ENCODE measurements at places on chromosomes 5 and 9. TPM values are rescaled to one million over a fixed set of nuclear protein-coding genes. Genes with fewer than 3 reads are reported as not detected.
A peak's percentile ranks its signal among the peaks of the same experiment; 100 is the strongest.

The CSF1R gene
- 0.06 TPM for total RNA-seq

The PLAA gene
- 32.3 TPM for total RNA-seq

The RASGEF1C gene
- total RNA-seq, result not detected

GRCh38 chr9:73093016-73093739, 58.5 kb upstream of the ANXA1 start:
- H3K4me3 ChIP-seq, result no peak overlapping the region
- DNase-seq, result no peak
- H3K36me3 ChIP-seq, result no peaks in the 10 kb centered on the region
- peaks cover 12% of the 10 kb centered on the region for H3K27me3 ChIP-seq
- no peak overlapping the region for H3K27ac ChIP-seq

- H3K36me3 ChIP-seq, result no peaks in the 10 kb centered on the region
- no peaks in the 10 kb centered on the region for H3K27me3 ChIP-seq
- H3K4me3 ChIP-seq, result no peak overlapping the region
- H3K4me1 ChIP-seq, result no peaks in the 10 kb centered on the region
- no peak overlapping the region for H3K27ac ChIP-seq
Measured at GRCh38 chr5:82956600-82956999, 120.6 kb downstream of the TMEM167A start.

The C6 gene
- 0.48 TPM for total RNA-seq

GRCh38 chr9:126639318-126640000, 25.7 kb downstream of the LMX1B start:
- H3K4me1 ChIP-seq, result peaks cover 39% of the 10 kb centered on the region
- no peaks in the 10 kb centered on the region for H3K36me3 ChIP-seq
- no peak overlapping the region for H3K27ac ChIP-seq
- DNase-seq, result no peak

DNA sequence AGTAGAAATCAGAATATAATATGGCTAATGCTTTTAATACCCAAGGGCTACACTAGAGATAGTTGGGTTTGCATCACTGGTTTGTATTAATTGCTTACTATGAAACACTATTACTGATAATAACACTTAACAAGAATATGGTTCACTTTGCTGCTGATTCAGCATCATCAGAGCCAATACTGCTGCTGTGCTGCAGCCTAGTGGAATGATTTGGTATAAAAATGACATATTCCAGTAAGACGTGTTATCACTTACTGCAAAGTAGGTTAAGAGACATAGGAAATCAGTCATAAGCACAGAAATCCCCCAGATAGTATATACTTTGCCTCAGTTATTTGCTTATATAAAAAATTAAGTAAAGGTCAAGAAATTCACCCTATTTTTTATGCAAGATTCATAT, 2.8 kb downstream of the CDH10 start:
- DNase-seq, result no peak
- H3K27me3 ChIP-seq, result no peaks in the 10 kb centered on the region

DNA sequence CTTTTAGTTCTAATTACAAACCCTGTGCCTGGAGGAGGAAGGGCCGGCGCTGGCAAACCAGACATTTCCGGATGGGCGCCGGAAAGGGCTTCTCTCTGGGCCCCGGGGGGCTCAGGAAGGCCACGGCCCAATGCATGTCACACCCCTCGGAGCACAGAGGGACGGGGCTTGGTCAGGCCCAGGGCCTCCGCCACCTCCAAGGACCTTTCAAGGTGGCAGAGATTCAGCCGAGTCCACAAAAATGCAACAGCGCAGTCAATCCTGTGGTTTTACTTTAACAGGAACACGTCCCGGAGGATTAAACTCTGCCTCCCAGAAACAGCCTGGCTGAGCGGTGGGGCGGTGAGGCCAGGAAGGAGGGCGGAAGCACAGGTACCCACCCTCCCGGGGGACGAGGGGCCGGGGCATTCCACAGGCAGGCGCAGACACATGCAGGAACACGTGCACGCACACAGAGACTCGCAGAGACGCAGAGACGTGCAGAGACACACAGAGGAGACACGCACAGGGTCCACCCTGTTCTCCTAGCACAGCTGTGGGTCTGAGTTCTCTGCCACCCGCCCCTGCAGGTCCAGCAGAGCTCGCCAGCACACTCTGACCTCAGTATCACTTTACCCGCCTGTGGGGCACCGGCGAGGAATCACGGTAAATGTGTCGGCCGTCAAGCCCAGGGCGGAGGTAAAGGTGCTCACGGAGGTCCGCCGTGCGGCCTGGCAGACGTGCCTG, 23.0 kb downstream of the SLC9A3 start:
- H3K4me3 ChIP-seq, result peak overlapping the region; percentile 49
- peak; percentile 37 for DNase-seq
- H3K4me1 ChIP-seq, result peaks cover 5% of the 10 kb centered on the region

DNA sequence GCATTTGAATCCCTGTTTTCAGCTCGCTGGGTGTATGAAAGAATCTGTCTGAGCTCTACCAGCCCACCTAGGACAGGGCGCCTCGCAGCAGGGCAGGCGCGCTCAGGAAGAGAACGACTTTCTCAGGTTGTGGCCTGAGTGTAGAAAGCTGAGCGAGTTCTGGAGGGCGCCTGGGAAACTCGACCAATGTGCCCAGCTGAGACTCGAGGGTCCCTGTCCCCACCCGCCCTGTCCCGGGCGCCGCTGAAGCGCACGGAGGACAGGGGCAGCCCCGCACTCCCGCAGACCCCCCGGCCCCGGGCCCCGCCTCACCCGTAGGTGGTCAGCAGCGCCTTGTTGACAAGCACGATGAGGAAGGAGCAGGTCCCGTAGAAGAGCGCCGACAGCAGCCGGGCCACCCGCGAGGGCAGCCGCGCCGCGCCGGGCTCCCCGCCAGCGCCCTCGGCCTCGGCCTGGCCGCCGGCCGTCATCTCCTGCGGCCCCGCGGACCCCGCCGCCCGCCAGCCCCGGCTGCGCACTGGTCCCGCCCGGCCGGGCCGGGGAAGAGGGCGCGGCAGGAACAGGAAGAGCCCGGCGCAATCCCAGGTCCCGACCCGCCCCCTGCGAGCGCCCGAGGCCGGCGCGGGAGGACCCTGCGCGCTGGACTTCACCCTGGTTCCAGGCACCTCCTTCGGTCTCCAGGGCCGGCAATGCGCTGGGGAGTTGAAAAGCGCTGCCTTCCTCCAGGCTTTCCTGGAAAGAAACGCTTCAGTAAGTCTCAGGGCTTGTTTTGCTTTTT, at the start of gene SLC35D2:
Gene SLC35D2, minus strand, starts transcription at position 547 of the 778 bp plus-strand sequence. Its CDS starts 77 bp downstream, at position 470.
- H3K36me3 ChIP-seq, result peaks cover 36% of the 10 kb centered on the region
- H3K4me3 ChIP-seq, result no peak within 1 kb of the TSS
- H3K27ac ChIP-seq, result no peak within 1 kb of the TSS
- no peaks in the 10 kb centered on the region for H3K27me3 ChIP-seq

The SLC34A3 gene
- total RNA-seq, result not detected

The ZDHHC11B gene
- not detected for total RNA-seq

DNA sequence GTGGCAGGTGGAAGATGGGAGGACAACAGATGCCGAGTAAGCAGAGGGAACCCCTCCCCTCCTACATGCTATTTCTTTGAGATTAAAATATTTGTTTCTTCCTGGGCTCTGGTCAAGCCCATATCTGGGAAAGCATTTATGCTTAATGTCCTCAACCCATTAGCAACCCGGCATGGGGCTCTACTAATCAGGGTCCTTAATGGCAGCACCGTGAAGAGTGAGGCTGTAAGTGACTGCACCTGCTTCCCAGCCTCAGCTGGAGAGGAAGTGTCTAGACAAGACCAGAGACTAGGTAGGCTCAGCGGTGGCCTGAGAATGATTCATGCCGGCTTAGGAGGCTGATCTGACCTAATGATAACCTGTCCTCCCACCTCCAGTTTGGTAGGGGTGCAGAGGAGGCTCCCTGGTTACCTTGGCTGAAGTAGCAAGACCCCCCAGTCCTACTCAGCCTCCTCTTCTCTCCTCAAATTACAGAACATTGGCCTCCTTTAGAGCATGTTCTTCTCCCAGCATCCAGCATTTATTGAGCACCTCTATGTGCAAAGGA, 61.3 kb upstream of the HSPA9 start:
- H3K4me3 ChIP-seq, result no peak overlapping the region
- peak; percentile 72 for DNase-seq
- H3K27ac ChIP-seq, result no peak overlapping the region
- no peaks in the 10 kb centered on the region for H3K27me3 ChIP-seq
- peaks cover 19% of the 10 kb centered on the region for H3K4me1 ChIP-seq

GRCh38 chr5:76805821-76806505, 12.9 kb upstream of the F2RL1 start:
- H3K36me3 ChIP-seq, result no peaks in the 10 kb centered on the region
- no peaks in the 10 kb centered on the region for H3K27me3 ChIP-seq
- no peak overlapping the region for H3K4me3 ChIP-seq
- no peak overlapping the region for H3K27ac ChIP-seq
- H3K4me1 ChIP-seq, result peaks cover 16% of the 10 kb centered on the region

- H3K36me3 ChIP-seq, result no peaks in the 10 kb centered on the region
- no peak overlapping the region for H3K27ac ChIP-seq
- H3K27me3 ChIP-seq, result no peaks in the 10 kb centered on the region
- DNase-seq, result no peak
- no peaks in the 10 kb centered on the region for H3K4me1 ChIP-seq
- H3K4me3 ChIP-seq, result no peak overlapping the region
Measured at GRCh38 chr5:82480331-82480730, 202.2 kb upstream of the RPS23 start.

DNA sequence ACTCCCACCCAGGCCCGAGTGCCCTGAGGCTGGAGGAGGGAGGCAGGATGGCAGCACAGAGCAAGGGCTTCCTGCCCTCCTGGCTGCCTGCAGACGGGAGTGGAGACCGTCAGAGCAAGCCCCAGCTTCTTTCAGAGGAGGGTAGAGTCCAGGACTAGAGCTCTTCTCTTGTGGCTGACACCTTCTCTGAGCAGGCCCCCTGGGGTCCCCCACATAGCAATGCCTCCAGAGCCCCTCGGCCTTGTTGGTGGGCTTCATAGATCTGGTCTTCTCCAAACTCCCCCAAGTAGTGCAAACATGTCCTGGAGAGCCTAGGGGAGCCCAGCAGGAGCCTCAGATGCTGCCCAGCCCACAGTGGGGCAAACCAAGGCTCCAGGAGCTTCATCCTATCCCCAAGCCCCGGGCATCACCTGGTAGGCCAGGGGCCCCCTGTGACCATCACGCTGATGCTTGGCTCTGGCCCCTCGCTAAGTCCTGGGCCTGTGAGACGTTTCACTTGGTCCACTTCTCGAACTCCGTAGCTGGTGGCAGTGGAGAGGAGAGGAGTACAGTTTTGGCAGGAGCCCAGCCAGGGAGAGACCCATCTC, 2.0 kb downstream of the MZB1 start:
- no peaks in the 10 kb centered on the region for H3K4me1 ChIP-seq
- H3K4me3 ChIP-seq, result no peak overlapping the region
- no peak for DNase-seq

GRCh38 chr5:11519236-11519635, 385.0 kb downstream of the CTNND2 start:
- no peak overlapping the region for H3K4me3 ChIP-seq
- H3K27me3 ChIP-seq, result no peaks in the 10 kb centered on the region
- DNase-seq, result no peak
- H3K27ac ChIP-seq, result no peak overlapping the region

The CDX1 gene
- total RNA-seq, result not detected

GRCh38 chr5:158450751-158451171, 591.8 kb upstream of the CLINT1 start:
- H3K27me3 ChIP-seq, result no peaks in the 10 kb centered on the region
- no peak for DNase-seq
- no peaks in the 10 kb centered on the region for H3K36me3 ChIP-seq
- H3K4me3 ChIP-seq, result no peak overlapping the region
- peaks cover 23% of the 10 kb centered on the region for H3K4me1 ChIP-seq

The PCDHA1 gene
- total RNA-seq, result not detected

The CD180 gene
- not detected for total RNA-seq

- H3K36me3 ChIP-seq, result no peaks in the 10 kb centered on the region
- no peak for DNase-seq
- H3K4me3 ChIP-seq, result no peak overlapping the region
- H3K4me1 ChIP-seq, result no peaks in the 10 kb centered on the region
- H3K27me3 ChIP-seq, result no peaks in the 10 kb centered on the region
Measured at GRCh38 chr5:165277661-165278060, 1772.2 kb downstream of the MAT2B start.
